ENCODE measurements at places on chromosomes 11 and 22.

DNA sequence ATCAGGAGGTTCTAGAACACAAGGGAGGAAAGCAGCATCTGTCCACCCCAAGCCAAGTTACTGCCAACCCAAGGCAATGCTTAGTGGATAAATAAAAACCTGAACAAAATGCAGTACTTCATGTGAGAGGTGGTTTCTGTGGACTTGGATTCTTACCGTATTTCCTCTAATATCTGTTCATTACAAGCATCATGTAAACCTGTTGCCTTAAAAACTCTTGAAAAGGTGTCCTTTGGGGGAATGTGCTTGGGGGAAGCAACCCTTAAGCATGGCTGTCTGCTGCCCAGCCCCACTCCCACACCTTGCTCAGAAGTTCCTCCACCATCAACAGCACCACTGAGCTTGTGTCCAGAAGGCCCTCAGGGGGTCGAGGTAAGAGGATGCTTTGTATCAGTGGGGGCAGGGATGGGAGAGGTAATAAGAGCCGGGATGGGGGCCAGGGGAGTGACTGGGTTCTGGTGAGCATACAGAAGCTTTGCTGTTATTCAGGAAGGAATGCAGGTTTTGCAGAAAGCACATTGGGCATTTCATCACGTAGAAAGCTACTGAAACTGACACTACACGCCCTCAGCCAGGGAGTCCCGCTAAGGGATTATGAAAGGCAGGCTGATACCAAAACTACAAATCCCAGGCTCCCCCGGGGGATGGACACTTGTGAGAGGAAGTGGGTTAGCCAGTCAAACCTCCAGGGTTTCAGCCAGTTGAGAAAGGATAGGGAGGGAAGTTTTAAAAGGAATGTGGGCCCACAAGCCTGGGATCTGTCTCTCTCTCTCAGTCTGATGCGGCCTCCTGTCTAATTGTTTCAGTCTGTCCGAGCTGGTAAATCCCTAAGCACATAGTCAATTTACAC lies 52.0 kb downstream of the KCNJ1 start:
- DNase-seq, result no peak

GRCh38 chr22:31093086-31093850 lies 12.2 kb downstream of the SMTN start:
- DNase-seq, result no peak

- DNase-seq, result no peak
Measured at GRCh38 chr11:22454461-22455090, 116.4 kb downstream of the SLC17A6 start.

- DNase-seq, result no peak
Measured at GRCh38 chr11:68500206-68500605, 39.7 kb downstream of the PPP6R3 start.

DNA sequence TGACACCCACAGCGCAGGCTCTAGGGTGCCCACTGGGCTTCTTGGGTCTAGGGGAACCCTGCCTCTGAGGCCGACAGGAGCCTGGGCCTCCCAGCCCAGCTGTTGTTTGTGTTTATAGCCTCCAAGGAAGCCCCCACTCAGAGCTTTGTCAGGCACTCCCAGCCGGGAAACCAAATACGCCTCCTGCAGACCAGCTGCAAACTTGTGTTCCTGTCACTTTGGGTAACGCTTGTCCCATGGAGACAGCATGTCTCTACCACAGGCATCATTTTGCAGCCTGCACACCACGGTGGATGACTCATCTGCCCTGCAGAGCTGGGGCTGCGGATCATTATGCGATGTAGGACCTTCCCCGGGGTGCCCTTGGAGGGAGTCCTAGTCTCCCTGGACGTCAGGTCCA lies 40.6 kb upstream of the CRYBB3 start:
- no peak for DNase-seq

GRCh38 chr11:2132874-2133240 lies 6.3 kb downstream of the IGF2 start:
- no peak for DNase-seq

Data from stimulated activated CD4-positive, alpha-beta T cell treated with anti-CD3 and anti-CD28 coated beads, Interleukin-12 subunit alpha, Interleukin-12 subunit beta, amount 100 ng/mL, for 48 hours (primary cell).